ENCODE measurements at places on chromosomes 11 and 22.

- DNase-seq, result peak; percentile 43
Observed at GRCh38 chr11:11036848-11037732, 179.2 kb upstream of the ZBED5 start.

GRCh38 chr22:42632096-42632495, 8.3 kb downstream of the ATP5MGL start:
- DNase-seq, result no peak

DNA sequence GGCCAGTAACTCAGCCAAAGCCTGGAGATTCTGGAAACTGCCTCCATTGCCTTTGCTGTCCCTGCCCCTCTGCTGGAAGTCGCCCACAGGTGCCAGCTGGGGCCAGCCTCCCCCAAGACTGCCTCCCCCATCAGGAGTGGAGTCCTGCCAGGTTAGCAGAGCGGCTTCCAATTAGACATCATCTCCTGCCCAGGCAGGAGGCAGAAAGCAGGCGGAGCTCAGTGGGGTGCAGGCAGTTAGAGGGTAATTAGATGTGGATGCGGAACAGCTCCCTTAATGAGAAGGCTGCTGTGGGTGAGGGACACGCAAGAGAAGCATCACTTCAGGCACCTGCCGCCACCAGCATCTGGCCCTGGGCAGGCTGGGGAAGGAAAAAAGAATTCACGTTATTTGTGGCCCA, 90.9 kb upstream of the TP53I11 start:
- DNase-seq, result no peak

DNA sequence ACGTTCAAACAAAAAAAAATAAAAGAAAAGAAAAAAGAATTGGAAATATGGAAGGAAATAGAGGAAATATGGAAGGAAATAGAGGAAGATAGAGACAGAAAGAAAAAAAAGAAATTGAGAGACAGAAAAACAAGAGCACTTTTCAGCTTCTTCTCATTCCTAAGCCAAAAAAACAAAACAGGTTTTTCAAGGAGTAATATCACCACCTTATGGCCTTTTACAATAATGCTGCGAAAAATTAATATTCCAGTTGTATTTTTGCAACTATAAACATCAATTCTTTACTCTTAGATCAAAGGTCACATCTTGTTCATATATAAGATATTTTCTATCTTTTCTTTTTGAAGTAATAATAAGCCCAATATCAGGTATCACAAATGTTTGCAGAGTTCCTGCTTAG, 328.3 kb downstream of the FAT3 start:
- DNase-seq, result no peak

DNA sequence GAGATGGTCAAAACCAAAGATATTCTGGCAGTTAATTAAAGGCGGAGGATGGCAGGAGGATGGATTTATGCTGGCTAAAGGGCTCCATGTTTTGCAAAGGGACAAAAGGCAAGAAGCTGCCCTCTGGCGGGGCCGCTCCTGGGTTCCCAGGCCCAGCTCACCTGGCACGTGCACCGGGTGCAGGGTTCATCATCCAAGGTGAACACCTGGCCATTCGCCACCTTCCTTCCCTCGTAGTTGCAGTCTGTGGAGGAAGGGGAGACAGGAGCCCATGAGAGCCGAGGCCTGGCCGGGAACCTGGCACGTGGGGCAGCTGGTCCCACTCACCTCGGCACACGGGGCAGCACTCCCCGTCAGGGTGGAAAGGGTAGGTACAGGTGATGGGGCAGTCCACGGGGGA, 23.8 kb downstream of the PGA5 start:
- DNase-seq, result no peak

GRCh38 chr22:45897736-45898135, 79.2 kb downstream of the WNT7B start:
- no peak for DNase-seq

DNA sequence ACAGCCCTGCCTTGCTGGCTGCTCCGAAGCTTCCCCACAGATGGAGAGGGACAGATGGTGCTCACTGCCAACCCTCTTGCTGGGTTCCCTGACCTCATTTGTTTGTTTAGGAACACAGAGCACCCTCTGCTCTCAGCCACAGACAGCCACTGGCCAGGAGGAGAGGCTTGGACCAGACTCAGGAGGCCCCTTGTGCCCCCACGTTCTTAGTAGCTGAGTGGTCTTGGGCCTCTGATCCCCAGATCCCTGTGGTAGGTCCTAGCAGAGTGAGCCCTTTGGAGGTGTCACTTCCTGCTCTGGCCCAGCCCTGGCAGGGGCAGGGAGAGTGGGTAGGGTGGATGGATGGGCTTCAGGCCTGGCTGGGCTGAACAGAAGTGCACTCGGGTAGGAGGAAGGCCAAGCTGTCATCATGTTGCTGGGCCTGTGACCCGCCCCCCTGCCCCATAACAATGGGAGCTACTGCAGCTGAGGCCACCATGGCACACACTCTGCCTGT, 84.0 kb downstream of the DHCR7 start:
- DNase-seq, result peak; percentile 77

GRCh38 chr11:10320736-10321465, 16.0 kb downstream of the ADM start:
- no peak for DNase-seq

GRCh38 chr11:30100495-30100894, 83.7 kb upstream of the KCNA4 start:
- no peak for DNase-seq
